Fibroblast of the aortic adventitia (primary cell): ENCODE measurements at places on chromosomes 16 and 17. TPM values are rescaled to one million over a fixed set of nuclear protein-coding genes. Genes with fewer than 3 reads are reported as not detected.
A peak's percentile ranks its signal among the peaks of the same experiment; 100 is the strongest.

GRCh38 chr16:50821586-50821985 is 79.7 kb downstream of the CYLD start:
- DNase-seq, result no peak

The MSLN gene
- not detected in 2 replicates for total RNA-seq

The SLC25A11 gene
- 28.3 and 49.9 TPM in 2 replicates for total RNA-seq

- DNase-seq, result no peak
Observed at GRCh38 chr16:75109732-75110243, 6.8 kb downstream of the LDHD start.

The ASPHD1 gene
- 0.98 and 1.5 TPM in 2 replicates for total RNA-seq

DNA sequence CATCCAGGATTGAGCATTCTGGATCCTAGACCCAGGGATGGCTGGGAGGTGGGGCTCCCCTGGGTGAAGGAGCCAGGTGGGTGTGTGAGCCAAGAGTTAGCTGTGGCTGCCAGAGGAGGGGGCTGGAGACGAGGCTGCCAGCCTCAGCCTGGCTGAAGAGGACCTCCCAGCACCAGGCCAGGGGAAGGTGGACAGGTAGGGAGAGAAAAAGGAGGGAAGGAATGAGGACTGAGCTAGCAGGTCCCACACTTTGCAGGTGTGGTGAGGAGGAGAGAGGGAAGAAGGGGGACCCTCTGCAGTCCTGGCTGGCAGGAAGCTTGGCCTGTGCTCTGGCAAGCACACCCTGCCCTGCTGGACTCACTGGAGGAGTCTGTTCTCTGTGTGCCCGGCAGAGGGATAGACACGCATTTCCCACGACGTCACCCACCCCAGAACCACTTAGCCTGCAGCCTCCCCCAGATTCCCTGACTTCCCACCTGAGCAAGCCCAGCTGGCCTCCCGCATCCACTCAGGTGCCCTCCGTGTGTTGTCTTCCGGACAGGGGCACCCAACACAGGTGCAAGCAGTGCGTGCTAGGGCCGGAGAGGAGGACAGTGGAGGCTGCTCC is 42.0 kb downstream of the SOCS3 start:
- no peak for DNase-seq

- no peak for DNase-seq
Observed at GRCh38 chr17:42522798-42523278, 13.2 kb upstream of the NAGLU start.

The ZNF319 gene
- total RNA-seq, result 2.3 and 4.8 TPM in 2 replicates

- DNase-seq, result peak; percentile 80
Observed at GRCh38 chr17:81471818-81472456, 40.7 kb downstream of the ACTG1 start.

GRCh38 chr17:44314524-44314868 is 6.1 kb downstream of the RUNDC3A start:
- no peak for DNase-seq

GRCh38 chr16:10009684-10010083 is 172.5 kb downstream of the GRIN2A start:
- no peak for DNase-seq

DNA sequence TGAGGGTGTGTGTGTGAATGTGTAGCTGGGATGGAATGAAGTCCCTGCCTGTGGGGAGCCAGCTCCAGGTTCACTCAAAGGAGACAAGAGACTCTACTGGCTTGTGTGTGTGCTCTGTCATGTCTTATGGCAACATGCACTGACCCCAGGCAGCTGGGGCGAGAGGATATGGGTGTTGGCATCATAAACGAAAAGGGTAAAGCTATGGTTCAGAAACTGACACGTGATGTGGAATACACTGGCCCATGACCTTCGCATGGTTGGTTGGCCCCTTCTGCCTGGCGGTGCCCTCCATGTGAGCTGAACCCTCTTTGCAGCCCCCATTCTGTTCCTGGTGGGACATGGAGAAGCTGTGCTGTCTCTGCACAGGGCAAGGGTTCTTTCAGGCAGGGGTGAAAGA is 21.9 kb downstream of the ZNF750 start:
- no peak for DNase-seq

GRCh38 chr16:72480911-72481310 is 309.0 kb upstream of the PMFBP1 start:
- DNase-seq, result peak; percentile 89

The ZP2 gene
- not detected in 2 replicates for total RNA-seq

The TEX19 gene
- not detected in 2 replicates for total RNA-seq

GRCh38 chr16:52515068-52515671 is 31.8 kb downstream of the TOX3 start:
- DNase-seq, result no peak

DNA sequence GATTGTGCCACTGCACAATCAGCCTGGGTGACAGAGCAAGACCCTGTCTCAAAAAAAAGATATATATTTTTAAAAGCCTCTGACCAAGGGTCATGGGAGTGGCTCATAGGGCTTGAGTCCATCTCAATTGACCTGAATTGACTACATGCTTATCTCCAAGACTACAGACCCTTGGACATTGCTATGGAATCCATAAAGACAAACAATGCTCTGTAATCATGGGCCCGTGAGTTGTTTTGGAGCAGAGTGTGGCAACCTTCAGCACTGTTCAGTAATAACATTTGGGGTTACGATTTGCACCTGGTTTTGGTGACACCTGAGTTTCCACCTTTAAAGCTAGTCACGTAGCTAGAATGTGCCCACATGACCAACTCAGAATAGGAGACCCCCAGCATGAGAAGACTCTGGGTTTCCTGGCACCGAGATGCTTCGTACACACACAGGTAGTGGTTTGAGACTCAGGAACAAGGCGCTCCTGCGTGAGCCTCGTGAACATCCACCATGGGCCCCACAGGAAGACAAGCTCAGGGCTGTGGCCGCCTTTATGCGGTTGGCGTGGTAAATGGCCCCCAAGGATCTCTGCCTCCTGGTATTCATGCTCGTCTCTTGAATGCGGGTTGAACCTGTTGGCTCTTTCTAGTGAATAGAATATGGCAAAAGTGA is 66.6 kb upstream of the RPH3AL start:
- no peak for DNase-seq

DNA sequence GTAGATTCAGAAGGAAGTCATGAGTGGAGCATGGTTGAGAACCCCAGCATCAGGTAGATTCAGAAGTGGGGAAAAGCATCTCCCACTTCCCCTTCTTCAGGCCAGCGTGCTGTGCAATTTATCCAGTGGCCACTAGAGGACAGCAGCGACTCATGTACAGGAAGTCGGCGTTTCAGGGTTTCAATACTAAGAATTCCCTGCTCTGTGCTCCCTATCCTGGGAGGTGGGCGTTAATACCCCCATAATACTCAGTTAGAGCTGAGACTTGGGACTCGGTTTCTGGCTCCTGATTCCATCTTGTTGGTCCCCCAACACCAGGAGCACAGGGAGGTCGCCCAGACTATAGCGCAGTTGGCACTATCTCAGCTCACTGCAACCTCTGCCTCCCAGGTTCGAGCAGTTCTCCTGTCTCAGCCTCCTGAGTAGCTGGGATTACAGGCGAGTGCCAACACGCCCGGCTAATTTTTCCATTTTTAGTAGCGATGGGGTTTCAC is 75.3 kb upstream of the AMZ2 start:
- DNase-seq, result peak; percentile 68

The CDH16 gene
- total RNA-seq, result not detected in 2 replicates

The SLC13A5 gene
- not detected in 2 replicates for total RNA-seq

DNA sequence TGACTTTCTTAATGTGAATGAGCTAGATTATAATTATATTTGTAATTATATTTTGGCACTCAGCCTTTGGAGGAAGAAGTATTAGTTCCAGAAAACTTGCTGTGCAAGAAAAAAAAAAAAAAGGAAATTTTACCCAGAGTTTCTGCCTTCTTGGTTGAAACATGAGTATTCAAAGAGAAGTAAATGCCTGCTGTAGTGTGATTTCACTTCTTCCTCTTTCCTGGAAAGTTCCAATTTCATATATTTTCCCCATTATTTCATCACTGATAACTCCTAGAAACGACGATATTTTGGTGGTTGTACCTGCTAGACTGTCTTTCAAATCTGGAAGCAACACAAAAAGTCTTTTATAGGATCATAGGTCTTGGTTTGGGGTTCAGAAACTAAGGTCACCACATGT is 20.4 kb upstream of the MPHOSPH6 start:
- no peak for DNase-seq

DNA sequence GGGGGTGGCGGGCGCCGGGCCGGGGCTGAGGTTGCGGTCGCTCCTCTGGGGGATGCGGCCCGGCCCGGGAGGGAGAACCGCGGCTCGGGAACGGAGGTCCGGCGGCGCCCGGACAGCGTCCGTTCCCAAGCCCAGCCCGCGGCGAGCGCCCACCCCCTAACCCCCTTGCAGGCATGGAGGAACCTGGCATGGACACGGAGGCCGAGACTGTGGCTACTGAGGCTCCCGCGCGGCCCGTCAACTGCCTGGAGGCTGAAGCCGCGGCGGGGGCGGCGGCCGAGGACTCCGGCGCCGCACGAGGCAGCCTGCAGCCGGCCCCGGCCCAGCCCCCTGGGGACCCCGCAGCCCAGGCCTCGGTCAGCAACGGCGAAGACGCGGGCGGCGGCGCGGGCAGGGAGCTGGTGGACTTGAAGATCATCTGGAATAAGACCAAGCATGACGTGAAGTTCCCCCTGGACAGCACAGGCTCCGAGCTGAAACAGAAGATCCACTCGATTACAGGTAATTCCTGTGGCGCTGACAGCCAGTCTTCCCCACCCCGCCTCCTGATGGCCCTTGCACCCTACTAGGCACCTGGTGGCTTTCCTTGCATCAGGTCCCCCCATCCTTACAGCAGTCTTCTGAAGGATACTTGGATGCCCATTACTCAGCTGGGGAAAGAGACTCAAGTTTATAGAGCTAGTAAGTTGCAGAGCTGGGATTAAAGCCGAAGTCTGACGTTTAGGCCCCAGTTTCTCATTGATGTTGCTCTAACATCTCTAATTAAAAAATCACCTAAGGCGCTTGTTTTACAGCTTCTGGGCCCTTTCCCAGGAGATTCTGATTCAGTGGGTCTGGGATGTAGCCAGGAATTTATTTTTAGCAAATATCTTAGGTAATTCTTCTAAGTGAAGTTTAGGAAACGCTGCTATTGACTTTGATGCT is 514 bp downstream of the UBFD1 start:
- peak; percentile 52 for DNase-seq
